ENCODE measurements at places on chromosomes 5 and 9.

DNA sequence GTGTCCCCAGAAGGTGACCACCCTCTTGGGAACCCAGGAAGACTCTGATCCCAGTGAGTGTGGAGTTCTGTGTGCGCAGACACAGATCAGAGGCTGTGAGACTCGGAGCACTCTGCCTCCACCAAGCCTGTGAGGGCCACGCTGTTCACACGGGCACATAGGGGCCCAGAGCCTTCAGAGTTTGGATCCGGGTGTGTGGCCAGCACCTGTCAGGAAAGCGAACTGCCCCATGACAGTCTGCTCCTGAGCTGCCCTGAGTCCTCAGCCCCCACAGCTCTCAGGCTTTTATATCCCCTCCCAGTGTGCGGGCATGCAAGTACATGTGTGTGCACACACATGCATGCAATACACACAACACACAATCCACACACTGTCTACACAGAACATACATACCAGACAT lies 161.8 kb upstream of the IRX2 start:
- DNase-seq: no peak

- DNase-seq: no peak
These were observed 36.3 kb downstream of the TRIO start for GRCh38 chr5:14179446-14179845.

- DNase-seq: no peak
These were observed 54.2 kb downstream of the ZSWIM6 start for GRCh38 chr5:61386045-61386800.

DNA sequence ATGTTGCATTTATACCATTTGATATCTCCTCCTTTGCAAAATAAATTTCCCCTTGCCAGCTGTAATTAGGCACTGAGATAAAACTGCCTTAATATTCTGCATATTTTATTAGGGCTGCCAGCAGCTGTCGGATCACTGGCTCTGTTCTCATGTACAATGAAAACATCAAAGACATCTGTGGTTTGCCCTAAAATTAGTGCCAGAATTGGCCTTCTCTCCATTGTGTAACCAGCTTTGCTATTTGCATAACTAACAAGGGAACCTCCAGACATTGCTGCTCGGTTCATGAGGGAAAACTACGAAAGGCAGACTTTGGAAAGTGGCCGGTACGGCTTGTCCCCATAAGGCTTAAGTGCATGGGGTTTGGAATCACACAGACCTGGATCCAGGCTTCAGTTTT lies 45.5 kb upstream of the KIF2A start:
- no peak for DNase-seq

- no peak for DNase-seq
These were observed 101.0 kb downstream of the TLE1 start for GRCh38 chr9:81588148-81588871.

DNA sequence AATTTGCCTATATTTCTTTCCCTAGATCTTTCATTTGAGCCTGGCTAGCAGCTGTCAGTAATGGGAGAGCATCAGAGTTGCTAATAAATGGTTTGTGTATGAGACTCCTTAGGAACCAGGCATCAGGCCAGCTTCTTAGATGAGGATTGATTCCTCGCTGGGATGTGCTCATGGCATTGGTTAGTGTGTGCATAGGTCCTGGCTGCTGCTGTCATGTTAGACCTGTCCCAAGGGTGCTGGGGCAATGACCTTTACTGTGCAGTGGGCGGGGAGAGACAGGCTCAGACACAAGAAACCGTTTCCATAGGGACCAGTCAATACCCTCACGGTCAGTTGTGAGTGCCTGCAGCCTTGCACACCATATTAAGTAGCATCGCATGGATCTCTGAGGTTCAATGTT lies 112.3 kb upstream of the NR3C1 start:
- DNase-seq: no peak

DNA sequence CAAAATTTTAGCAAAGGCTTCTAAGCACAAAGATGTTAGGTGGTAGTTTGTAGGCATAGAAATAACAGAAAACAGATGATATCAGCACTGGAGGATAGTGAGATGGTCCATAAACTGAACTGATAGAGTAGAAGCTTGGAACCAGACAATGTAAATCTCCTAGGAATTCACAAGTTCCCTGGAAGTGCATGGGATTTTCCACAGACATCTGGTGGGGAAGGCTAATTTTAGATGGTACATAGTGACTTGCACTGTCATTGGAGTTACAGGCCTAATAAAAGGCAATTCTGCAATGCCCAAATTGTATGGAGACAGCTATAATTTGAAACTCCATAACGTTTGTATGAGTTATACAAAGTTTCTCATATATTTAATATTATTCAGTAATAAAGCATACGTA lies 653.0 kb upstream of the MEF2C start:
- no peak for DNase-seq

- DNase-seq: no peak
These were observed 191.4 kb downstream of the TMEM167A start for GRCh38 chr5:82885627-82886389.

GRCh38 chr5:36238502-36239295 lies 3.0 kb downstream of the NADK2 start:
- no peak for DNase-seq

GRCh38 chr5:80231243-80231642 lies 24.6 kb downstream of the SERINC5 start:
- DNase-seq: no peak

DNA sequence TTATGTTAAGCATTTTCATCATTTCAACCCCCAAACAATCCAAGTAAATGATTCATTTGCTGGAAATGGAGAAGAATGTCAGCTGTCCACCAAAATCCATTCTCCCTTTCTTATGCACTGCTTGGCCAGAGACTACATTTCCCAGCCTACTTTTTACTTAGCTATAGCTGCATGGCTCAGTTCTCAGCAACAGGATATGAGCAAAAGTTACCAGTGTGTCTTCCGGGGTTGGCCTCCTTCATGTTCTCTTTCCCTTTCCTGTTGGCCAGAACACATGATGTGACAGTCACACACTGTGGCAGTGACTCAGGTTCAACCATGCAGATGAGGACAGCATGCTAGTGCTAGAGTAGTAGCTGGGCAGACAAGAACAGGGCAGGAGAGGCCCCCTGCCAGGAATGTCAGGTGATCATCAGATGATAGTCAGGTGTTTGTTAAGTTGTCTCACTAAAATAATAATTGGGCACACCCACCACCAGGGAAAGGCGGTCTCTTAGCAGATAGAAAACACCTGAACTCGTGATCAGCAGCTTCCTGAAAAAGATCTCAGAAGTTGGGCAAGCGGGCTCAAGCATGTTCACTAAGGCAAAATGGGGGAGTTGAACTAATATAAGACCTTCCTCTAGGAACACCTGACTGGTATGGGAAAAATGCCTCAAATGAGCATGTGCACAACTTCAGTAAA lies 12.2 kb downstream of the GPR150 start:
- peak; percentile 44 for DNase-seq

DNA sequence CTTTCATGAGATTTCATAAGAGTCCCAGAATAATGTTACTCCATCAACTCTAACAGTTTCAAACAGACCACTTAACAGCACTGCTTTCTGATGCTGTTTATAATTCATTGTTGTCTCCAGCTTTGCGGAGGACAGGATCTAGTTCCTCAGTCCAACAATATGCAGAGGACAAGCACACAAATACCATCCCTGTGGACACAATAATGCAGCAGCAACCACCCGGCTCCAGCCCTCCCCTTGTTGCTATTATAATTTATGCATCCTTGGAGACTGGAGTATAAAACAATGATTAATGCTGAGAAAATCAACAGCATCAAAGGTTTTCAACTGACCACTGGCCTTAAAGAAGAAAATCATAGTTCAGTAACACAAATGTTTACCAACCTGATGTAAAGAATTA lies 108.3 kb downstream of the DENND1A start:
- no peak for DNase-seq

- DNase-seq: no peak
These were observed 13.8 kb downstream of the SNX30 start for GRCh38 chr9:112764344-112764743.

- no peak for DNase-seq
These were observed 939.7 kb downstream of the NR2F1-AS1 start for GRCh38 chr5:92641031-92641962.

DNA sequence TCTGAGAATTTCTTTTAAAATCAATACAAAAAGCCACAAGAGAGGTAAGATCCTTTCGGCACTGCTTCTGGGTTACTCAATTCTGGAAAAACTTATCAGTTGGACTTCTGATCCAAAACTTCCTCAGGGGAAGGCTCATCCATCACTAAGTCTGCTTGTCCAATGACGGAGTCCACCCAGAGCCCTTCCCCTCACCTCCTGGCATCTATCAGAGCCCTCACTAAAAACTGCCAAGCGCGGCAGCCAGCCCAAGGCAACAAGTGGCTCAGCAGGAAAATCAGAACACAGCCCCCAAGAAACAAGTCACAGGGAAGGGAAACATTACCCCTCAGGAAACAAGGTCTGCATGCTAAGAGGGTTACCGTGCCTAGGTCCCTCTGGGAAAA lies 869 bp upstream of the ESM1 start:
- DNase-seq: no peak

DNA sequence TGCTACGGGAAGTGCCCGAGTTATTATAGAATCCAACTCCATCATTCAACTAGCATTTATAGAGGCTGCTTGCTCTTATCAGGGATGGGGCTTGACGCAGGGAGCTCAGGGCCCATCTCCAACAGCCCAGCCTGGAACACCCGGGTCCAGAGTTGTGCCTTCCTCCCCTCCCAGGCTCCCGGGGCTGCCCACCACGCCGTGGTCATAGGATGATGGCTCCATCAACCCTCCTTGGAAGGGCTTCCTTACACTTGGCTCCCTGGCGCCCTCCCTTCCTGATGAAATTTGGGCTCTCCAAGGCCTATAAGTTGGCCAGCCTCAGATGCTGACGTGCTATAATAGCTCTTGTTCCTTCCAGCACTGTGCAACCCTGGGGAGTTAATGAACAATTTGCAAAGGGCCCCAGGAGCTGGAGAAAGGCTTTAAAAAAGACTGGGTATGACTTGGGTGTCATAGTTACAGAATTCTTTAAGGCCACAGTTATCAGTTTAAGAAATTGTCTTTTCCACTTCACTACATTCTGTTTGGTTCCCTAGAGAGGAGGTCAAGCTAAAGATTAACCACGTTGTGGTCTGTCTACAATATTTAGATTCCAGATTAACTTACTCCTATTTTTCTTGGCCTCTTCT lies 42.5 kb upstream of the GADD45G start:
- DNase-seq: no peak
